ENCODE measurements at places on chromosomes 6 and 20.

DNA sequence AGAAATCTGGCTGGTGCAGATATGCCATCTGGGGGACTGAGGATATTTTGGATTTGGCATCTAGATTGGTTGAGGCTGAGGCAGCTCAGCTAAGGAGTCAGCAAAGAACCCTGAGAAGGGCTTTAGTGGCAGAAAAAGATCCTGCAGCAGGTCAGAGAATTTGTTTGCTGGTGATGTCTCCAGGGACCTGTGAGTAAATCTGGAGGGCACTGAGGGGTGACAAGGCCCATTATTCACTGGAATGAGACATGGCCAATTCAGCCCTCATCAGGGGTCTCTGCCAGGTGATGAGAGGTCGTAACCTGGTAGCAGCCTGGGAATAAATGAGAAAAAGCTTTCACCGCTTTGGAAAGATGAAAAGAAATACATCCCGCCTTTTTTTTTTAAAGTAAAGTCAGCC lies 118.3 kb upstream of the FBXL4 start:
- DNase-seq, result no peak

GRCh38 chr6:816510-817084 lies 123.7 kb upstream of the EXOC2 start:
- no peak for DNase-seq

DNA sequence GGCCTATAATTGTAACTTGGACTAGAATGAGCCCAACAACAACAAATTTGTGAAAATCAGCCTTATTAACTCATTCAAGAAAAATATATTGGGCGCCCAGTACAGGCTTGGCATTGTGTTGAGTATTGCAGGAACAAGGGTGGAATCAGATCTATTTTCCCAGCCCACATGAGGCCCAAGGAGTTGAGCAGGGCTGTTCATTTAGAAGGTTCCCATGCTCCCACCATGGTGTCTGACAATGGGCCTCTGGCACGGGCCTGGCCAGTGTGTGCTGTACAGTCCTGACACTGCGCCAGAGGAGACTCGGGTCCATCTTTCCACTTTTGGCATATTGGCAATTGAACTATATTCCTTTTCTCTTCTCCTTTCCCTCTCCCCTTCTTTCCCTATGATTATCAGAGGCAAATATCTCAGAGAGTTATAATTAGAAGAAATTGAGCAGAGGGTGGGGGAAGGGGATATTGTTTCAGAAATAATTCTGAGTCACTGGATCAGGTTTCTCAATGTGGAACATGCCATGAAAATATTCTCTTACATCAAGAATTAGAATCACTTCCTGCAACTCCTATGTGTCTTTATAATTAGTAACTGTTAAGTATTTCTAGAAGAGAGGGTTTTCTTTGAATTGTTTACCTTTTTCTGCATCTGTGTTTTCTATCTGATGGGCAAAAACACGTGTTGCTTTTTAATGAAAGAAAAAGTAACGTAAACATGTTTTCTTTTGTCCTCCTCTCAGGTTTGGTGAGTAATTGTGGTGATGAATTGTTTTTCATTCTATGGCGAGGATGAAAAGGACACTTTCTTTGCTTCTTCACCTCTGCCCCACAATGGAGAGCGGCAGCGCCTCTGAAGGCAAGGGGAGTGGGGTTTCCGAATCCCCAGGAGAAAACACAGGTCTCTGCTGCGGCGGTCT lies 209.4 kb downstream of the FOXA2 start:
- no peak for DNase-seq

DNA sequence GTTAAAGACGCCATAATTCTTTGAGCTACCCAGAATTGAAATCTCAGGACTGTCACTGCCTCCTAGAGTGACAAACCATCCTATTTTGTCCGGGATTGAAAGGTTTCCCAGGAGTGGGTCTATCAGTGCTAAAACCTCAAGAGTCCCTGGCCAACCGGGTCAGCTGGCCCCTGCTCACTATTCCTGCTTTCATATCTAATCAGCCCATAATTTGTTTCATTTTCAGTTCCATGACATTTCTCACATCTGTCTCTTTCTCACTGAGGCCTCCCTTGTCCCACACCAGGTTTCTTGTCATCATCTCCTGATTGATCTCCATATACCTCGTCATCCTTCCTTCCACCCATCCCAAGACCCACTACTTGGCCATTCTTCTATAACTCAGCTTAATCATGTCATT lies 98.2 kb downstream of the SLC35B3 start:
- DNase-seq, result no peak

DNA sequence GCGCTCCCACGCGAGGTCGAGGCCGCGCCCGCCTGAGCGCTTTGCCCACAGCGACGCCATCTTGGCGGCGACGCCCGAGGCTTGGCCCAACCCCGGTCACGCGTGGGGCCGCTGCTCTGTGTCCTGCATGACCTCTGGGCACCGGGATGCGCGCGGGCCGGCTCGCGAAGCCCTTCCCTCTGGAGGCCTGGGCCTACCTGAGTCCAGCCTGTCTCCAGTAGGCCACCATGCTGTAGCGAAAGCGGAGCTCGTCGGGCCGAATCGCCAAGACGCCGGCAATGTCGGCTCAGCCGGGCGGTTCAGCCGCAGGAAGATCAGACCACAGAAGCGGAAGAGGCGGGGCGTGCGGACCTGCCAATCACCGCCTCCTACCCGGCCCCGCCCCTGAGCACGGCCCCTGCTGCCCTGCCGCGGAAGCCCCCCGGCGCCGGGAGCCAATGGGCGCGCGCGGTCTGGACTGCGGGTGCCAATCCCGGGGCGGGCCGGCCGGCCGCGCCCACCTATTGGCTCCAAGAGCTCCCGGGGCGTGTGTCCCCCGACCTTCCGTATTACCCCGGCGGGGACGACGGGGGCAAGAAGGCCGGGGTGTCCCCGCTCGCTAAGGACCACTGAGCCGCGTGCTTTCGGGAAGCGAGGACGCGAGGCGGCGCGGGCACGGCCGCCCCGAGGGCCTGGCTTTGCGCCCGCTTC lies at the start of gene ATP5F1E:
TSS of gene ATP5F1E (minus strand) at position 313 of the 690 bp plus-strand sequence. CDS start at position 229, 84 bp downstream.
- DNase-seq, result peak; percentile 94

GRCh38 chr20:35617397-35618262 lies 2.0 kb downstream of the SPAG4 start:
- no peak for DNase-seq

DNA sequence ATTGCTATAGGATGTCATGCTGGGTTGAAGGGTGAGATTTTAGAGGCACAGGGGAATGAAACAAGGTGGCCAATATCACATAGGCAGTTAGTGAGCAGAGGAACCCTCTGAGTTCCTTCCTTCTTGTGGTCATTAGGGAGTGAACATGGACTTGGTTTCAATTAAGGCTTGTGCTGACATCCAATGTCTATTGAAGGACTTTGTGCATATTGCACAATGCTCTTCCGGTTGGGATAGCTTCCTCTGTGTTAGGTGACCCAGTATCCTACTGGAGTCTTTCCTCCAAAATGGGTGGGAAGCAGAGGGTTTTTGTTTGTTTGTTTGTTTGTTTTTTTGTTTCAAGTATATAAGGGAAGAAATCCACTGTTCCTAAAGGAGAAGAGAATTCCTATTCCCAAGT lies 98.5 kb downstream of the HDGFL1 start:
- no peak for DNase-seq

- no peak for DNase-seq
These were observed 213.0 kb upstream of the CITED2 start for GRCh38 chr6:139587469-139587868.

GRCh38 chr6:17297271-17298080 lies 16.3 kb downstream of the RBM24 start:
- DNase-seq, result no peak

GRCh38 chr6:111823831-111824607 lies 49.2 kb downstream of the FYN start:
- DNase-seq, result no peak

DNA sequence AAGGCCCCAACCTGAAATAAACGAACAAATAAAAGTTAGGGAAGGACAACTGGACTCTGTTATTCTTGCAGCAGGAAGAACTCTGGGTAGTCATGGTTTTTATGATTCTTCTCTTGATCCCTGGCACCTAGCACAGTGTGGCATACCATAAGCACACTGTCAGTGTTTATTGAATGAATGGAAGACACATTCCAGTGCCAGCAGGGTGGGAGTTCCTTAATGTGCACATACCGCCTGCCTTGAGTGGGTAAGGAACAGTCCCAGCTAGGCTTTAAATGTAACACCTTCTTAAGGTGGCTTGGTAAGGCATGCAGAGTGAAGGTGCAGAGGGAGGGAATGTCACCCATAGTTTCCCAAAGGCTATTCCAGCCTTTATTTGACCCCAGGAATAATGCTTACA lies 162.9 kb upstream of the CEP162 start:
- DNase-seq, result no peak

DNA sequence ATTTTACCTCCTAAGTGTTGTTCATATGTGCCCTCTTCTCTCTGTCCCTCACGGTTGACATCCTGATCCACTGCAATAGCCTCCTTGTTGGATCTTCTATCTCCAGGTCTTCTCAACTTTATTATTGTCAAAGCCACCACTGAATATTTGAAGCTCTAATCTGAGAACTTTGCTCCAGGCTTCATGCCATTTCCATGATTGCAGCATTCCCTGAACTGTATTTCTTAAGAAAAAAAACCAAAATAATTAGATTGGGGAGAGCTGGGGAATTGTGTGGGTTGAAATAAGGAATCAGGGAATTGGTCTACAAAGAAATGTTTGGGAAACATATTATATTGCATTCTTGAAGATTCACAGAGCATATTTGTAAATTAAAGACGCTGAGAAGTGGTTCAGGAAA lies 2.5 kb upstream of the STX7 start:
- DNase-seq, result no peak

DNA sequence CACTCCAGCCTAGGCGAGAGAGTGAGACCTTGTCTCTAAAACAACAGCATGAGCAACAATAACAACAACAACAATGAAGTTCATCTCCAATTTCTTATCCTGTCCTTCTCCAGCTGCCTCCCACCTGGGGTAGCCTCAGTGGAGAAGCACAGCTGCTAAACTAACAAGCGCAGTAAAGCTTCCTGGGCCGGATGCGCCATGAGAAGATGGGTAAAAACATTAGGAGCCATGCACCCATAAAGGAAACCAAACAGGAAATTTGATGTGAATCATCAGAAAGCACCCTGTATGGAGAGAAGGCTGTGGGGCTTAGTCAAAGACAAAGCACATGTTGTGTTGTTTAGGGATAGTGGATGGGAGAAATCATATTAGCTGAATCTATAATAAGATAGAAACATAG lies 61.1 kb upstream of the CCN6 start:
- DNase-seq, result peak; percentile 24

- DNase-seq, result no peak
These were observed 16.9 kb upstream of the PHIP start for GRCh38 chr6:79094938-79095337.

GRCh38 chr6:31871046-31871659 lies 7.6 kb downstream of the SLC44A4 start:
- DNase-seq, result no peak

DNA sequence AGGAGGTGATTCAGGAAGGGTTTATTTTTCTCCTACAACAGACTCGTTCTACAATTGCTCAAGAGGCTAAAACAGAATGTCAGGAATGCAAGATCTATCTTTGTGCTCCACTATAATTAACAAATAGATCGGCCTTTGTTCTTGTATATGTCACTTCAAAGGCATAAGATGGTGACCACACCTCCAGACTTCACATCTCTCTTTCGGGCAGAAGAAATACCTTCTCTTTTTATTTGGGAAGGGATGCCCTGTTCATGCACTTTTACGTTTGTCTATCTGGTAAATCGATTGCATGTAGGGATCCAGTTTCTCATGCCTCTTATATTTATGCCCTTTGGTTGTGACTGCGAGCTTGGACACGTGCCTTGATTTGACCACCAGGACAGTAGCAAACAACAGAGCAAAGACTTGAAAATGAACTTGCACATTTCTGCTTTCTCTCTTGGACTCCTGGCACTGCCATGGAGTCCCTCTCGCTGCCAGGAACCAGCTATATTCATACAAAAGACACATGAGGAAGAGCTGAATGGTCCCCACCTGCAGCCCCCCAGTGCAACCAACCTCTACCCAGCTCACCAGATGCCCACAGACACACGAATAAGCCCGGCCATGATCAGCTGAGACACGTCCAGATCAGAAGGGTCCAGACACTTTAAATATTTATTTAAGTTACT lies 219.8 kb upstream of the STXBP5 start:
- no peak for DNase-seq

- no peak for DNase-seq
These were observed 4.7 kb downstream of the ADA start for GRCh38 chr20:44646641-44647274.

GRCh38 chr6:152305672-152306071 lies 331.5 kb downstream of the SYNE1 start:
- DNase-seq, result no peak

GRCh38 chr6:31615748-31616147 lies 714 bp downstream of the AIF1 start:
- DNase-seq, result no peak

GRCh38 chr6:32151181-32151862 lies 417 bp downstream of the PRRT1 start:
- no peak for DNase-seq

GRCh38 chr6:110532431-110532830 lies 56.0 kb upstream of the SLC22A16 start:
- no peak for DNase-seq

DNA sequence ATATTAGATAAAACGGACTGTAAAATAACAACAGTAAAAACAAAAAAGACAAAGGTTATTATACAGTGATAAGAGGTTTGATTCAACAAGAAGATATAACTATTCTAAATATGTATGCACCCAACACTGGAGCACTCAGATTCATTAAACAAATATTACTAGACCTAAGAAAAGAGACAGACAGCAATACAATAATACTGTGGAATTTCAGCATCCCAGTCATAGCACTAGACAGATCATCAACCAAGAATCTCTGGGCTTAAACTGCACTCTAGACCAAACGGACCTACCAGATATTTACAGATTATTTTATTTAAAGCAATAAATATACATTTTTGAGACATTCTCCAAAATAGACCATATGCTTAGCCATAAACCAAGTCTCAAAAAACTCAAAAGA lies 263.8 kb downstream of the C6orf118 start:
- DNase-seq, result no peak

DNA sequence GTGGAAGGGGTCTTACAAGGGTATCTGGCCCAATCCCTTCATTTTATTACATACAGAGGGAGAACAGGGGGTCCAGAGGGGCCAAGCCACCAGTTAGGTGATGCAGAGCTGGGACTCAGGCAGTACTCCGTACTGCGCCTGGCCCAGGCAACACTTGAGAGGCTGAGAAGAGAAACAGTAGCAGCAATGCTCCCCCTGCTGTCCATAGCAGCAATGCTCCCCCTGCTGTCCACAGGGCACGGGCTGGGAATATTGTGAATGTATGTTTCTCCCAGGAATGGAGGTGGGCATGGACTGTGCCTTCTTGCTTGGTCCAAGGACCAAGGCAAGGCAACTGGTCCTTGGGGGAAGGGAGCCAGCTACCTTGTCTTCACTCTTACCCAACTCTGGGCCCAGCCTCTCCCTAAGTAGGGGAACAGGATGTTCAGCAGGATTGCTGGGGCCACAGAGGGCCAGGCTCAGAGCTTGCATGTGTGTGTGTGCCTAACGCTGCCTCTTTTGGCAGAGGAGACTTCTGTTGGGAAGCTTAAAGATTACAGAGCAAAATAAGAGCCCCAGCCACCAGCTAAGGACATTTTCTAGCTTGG lies 14.8 kb upstream of the FAM83C start:
- DNase-seq, result no peak

All from activated T-cell treated with anti-CD3 and anti-CD28 coated beads for 4 hours (primary cell).